GM12864 (cell line): ENCODE measurements at places on chromosomes 7 and 10.

GRCh38 chr10:64086083-64086767, 565.0 kb downstream of the REEP3 start:
- DNase-seq, result no peak

- DNase-seq, result no peak
These were observed 268.9 kb downstream of the CSTF2T start for GRCh38 chr10:51430506-51430905.

DNA sequence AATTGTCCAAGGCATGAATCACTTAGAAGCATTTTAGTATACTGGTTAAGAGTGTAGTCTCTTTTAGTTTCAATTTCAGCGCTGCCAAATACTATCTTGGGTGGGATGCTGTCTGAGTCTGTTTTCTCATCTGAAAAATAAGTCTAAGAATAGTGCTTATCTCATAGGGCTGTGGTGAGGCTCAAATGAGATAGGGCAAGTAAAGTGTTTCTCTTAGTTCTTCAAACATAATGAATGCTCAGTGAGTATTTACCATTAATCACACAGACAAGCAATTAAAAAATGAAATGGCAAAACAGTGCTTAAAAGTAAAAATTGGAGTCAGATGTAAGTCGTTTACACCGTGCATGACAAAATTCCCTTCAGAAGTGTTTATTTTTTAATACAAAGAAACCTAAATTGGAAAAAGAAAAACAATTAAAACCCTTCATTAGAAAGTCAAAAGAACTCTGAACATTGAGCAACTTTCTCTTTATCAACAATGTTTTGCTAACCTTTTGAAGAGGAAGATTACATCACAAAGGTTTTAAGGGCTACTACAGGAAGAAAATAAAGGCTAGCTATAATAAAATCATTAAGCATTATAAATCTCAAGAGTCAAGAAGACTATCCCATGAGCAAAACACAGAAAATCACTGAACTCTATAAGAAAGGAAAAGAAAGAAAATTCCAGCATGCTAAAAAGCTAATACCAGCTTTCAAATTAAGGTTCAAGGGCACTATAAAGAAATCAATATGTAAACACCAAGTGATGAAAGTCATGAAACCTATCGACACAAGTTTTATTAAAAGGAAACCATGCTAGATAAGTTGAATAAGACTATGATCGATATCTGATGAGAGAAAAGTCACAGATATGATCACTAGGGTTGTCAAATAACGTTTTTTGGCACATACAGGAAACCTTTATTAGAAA, 45.6 kb upstream of the C1GALT1 start:
- no peak for DNase-seq

GRCh38 chr10:28411136-28411460, 108.2 kb upstream of the MPP7 start:
- no peak for DNase-seq

- DNase-seq, result no peak
These were observed 17.5 kb downstream of the ZNF862 start for GRCh38 chr7:149855361-149856305.

GRCh38 chr7:149292462-149292823, 30.4 kb downstream of the ZNF783 start:
- no peak for DNase-seq

GRCh38 chr10:88019753-88020152, 156.3 kb downstream of the PTEN start:
- no peak for DNase-seq

DNA sequence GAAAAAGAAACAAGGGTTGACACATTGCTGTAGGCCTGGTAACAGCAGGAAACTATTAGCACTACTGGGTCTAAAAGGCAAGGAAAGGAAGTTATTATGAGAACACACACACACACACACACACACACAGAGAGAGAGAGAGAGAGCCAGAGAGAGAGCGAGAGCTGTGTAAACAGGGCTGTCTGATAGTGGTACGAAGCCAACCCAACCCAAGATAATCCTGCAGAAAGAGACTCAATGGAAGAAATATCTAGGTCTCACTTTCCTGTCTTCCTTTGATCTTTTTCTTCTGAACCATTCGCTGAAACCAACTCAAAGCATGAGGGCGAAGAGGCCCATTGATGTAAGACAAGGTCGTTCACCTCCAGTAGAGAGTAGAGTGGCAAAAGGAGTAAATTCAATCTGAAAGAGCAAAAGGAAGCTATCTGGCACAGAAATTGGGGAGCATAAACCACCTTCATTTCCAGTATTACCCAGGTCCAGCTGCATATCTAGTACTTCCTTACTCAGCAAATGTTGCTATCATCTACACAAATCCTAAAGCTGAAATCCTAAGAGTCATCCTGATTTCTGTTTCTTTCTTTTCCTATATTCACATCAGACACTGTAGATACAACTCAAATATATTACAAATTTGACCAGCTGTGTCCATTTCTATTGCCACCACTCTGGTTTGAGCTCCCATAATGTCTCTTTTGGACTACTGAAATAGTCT, 110.2 kb downstream of the TMEM26 start:
- no peak for DNase-seq

DNA sequence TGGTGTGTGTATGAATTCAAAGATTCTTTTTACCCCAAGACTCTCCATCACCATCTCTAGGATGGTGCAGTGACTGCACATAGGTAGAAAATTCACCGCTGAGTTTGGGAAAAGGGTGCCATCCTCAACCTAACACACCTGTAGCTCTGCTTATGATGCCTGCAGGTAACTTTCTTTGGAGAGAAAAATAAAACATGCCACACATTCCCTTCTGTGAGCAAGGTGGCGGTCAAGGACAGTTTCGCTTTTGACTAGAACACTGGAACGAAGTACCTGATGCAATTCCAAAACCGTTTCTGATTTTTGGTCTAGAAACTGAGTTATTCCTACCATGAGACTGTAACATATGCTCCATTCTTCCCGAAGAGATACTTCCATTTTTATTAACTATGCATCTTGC, 205.6 kb downstream of the FGFR2 start:
- no peak for DNase-seq

DNA sequence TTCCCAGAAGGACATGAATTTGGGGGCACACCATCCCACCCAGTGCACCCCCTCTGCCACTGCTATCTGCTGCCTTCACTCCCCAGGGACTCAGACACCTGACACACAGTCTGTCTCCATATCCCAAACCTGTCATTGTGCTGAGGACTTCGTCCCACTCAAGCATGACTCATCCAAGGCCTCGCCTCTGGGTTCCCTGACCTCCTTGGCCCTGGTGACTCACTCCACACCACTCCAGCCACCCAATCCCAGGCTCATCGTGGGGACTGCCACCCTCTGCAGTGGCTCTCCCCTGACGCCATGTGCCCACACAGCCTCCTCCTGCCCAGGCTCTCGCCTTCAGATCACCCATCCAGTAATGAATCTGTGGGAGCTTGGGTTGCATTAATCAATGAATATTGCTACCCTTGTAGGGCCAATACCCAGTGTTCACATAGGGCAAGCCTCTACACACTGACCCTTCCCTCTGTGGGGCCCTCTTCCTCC, 6.6 kb upstream of the INSIG1 start:
- DNase-seq, result no peak

- no peak for DNase-seq
These were observed 12.2 kb upstream of the REPIN1 start for GRCh38 chr7:150356265-150356897.

GRCh38 chr7:101921061-101921460, 103.6 kb downstream of the CUX1 start:
- DNase-seq, result no peak

DNA sequence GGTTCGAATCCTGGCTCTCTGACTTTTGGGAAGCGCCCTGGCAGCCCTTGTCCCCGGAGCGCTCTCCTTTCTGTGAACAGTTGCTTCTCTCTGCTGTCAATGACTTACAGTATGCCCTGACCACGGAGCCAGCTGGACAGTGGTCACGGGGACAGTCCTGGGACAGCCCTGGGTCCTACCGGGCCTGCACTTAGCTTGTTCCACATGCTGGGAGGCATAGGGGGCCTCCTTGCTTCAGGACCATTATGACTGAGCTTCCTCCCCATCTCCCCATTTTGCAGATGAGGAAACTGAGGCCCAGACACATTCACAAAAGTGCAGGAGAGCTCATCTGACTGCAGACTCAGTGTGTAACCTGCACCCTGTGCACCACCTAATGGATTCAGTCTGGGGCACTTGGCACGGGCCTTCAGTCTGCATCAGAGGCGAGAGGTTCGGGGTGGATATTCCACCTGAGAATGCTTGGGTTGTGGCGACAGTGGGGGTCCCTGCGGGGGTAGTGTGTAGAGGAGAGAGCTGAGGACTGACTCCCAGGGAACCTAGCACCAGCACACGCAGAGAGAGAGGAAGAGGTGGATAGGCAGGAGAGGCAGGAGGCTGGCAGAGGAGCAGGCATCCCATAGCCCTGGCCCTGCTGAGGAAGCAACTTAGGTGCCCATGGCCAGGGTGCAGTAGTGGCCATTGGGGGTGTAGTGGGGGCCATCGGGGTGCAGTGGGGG, 1.6 kb downstream of the DOCK1 start:
- no peak for DNase-seq
